ENCODE measurements at places on chromosomes 11 and 22. TPM values are rescaled to one million over a fixed set of nuclear protein-coding genes. Genes with fewer than 3 reads are reported as not detected.

GRCh38 chr22:50418624-50419023 is 56.2 kb downstream of the SBF1 start:
- no peak for DNase-seq

GRCh38 chr11:124900464-124900863 is 2.8 kb upstream of the ROBO4 start:
- DNase-seq: peak; percentile 41

OR8G5 gene
- total RNA-seq: not detected

MMP10 gene
- total RNA-seq: 2.1 TPM

PRR33 gene
- total RNA-seq: not detected

Measured in Caki2 (cell line).